ENCODE measurements at places on chromosomes 12 and 14.

GRCh38 chr12:25366122-25366521 is 115.4 kb upstream of the KRAS start:
- DNase-seq = no peak

- DNase-seq = no peak
These were observed 3.6 kb downstream of the NAP1L1 start for GRCh38 chr12:76080729-76081415.

- no peak for DNase-seq
These were observed 6.4 kb downstream of the APOLD1 start for GRCh38 chr12:12791756-12792369.

DNA sequence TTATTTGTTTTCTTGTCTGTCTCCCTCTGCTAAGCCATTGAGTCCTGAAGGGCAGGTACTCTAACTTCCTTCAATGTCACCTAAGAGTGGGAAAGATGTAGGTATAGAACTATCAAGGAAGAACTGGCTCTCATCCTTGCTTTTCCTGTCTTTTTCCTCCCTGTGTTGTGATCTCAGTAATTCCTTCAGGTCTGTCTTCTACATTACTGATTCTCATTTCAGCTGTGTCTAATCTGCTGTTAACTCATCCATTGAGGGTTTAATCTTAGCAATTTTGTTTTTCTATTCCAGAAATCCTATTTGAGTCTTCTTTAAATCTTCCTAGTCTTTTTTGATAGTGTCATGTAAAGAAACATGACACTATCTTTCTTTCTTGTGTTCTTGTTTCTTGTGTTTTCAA is 124.5 kb upstream of the PLXNC1 start:
- no peak for DNase-seq

DNA sequence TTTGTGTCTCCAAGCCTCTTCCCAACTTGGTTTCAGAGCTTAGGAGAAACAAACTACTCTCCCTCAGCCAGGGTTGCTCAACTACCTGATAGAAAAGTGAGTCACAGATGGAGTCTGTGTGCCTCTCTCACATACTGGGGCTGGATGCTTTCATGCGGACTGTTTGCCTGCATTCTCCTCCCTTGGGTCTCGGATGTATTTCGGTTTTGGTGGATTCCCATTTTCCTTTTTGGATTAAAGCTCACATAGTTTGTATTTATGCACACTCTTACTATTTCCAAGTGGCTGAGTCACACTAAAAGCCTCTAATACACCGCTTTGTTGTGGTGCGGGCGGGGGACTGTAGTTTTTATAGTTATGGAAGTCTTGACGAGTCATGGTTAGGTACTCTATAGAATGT is 505.4 kb downstream of the LRFN5 start:
- no peak for DNase-seq

DNA sequence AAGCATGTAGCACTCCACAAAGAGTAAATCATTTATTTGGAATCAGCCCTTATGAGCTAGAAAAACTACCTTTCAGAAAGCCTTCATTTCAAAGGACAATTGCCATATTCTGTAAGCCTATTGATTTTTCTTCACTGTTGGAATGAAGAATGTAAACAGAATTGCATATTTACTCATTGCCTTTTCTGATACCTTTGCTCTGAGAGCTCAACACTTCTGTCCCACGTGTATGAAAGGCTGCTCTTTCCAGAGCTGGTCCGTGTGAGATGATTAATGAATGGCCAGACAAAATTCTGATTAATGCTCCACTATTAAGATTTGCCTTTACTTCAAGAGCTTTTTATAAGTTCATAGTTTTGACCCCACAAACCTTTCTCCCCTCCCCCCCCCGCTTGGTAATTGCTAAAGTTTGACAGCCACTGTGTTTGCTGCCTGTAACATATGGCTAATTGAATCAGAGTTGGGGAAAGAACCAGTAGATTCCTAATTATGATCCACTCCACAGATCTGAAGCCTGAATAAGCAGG is 63.0 kb upstream of the PLEKHA5 start:
- no peak for DNase-seq
